ENCODE measurements at places on chromosomes 7 and 10.

DNA sequence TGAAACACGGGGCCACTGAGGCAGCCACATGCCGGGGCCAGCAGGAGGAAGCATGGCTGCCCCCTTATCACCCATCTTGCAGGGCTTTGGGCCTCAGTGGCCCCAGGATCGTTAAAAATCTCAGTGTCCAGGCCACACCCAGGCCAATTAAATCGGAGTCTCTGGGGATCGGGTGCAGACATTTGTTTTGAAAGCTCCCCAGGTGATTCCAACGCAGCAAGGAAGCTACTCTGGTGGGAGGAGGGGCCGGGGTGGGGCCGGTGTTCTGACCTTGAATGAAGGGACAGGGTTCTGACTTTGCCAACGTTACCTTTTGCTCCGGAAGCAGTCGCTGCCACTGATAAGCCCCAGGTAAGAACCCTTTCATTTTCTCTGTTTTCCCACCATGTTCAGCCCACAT, 412.3 kb upstream of the FOXK1 start:
- no peak for DNase-seq

DNA sequence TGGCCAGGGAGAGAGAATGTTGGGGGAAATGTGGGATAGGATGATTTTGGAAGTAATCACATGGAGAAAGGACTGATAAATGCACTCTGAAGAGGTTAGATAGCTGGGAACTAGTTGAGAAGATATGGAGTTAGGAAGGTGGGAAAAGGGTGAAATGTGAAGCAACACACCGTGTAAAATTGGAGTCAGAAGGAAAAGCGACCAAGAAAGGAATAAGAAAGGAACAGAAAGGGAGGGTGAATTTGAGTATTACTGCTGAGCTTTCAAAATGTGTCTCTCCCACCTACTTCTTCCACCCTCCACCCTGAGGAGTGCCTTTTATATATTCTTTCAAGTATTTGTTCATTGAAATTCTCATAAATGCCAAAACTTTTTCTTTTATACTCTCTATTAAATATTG, 171.8 kb downstream of the BMPER start:
- no peak for DNase-seq

- DNase-seq: no peak
Measured at GRCh38 chr7:25375805-25376600, 147.7 kb upstream of the NPVF start.

DNA sequence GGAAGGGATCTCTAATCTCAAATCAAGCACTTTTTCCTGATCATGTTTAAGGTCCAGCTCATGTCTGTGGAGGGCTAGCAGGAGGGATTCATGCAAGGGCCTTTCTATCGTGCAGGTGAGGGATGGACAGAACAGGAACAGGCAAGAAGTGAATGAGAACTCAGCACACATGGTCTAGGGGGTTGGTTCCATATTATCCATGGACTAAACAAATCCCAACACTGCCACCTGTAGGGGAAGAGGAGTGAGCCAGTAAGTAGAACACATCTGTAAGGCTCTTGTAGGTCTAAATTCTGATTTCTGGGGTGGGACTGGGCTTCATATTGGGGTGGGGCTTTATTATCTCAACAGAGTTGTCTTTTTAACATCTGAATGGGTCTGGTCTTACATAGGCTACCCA, 138.0 kb upstream of the TARP start:
- no peak for DNase-seq

DNA sequence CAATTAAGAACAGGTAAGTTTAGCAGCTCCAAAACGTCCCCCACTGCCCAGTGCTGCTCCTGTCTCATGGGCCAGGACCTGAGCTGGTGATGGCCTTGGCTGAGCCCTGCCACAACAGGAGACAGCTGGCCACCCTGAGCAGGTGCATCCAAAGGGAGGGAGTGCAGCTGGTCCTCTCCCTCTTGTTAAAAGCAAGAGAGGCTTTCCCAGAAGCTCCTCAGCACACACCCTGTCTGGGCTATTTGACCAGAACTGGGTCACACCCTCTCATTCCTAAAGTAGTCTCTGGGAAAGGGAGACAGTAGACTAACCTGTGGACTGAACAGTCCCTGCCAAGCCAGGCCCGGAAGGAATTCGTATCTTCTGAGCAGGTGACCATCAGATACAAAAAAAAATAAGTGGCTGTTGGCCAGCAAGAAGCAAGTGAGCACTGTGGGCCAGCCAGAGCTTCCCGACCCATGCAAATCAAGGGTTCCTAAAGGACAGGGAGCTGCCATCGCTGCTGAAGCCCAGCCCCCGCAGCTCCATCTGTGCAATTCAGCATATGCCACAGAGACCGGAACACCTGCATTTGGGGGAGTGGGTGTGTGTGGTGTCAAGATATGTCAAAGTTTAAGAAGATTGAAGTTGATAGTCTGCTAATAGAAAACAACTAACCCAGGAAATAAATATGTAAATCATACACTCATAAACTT, 2.1 kb upstream of the TMEM72 start:
- no peak for DNase-seq

DNA sequence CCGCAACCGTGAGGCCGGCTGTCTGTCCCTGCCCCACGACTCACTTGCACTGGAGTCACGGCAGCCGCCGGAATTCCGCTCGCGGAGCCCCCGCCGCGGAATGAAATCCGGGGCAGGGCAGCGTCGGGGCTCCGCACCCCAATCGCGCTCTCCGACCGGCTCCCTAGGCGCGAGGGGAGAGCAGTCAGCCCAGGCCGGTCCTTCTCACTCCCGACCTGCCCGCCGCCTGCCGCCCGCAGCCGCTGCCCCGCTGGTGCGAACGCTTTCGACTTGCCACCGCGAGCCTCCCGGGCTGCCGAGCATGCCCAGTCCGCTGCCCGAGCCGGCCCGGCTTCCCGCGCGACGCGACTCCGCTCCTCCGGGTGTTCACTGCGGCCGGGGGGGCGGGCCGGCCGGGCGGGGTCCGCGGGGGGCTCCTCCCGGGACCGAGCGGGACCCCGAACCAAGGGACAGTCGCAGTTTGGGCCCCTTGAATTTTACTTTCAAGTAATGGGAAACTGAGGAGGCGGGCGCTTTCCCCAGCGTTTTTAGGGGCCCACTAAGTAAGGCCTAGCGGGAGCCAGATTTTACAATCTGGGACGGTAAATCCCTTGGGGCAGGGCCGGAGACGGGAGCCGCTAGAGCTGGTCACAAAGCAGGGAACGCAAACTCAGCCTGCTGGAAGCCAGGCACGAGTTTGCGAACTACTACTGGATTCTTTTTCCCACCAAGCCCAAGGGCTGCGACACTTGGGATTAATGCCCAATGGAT, at the start of gene SGMS1:
Gene SGMS1 (minus strand): TSS at position 294 of the 750 bp plus-strand sequence. CDS start 279,842 bp downstream, outside the sequence.
- peak; percentile 79 for DNase-seq

- no peak for DNase-seq
Measured at GRCh38 chr7:83574616-83575015, 74.3 kb downstream of the SEMA3E start.

DNA sequence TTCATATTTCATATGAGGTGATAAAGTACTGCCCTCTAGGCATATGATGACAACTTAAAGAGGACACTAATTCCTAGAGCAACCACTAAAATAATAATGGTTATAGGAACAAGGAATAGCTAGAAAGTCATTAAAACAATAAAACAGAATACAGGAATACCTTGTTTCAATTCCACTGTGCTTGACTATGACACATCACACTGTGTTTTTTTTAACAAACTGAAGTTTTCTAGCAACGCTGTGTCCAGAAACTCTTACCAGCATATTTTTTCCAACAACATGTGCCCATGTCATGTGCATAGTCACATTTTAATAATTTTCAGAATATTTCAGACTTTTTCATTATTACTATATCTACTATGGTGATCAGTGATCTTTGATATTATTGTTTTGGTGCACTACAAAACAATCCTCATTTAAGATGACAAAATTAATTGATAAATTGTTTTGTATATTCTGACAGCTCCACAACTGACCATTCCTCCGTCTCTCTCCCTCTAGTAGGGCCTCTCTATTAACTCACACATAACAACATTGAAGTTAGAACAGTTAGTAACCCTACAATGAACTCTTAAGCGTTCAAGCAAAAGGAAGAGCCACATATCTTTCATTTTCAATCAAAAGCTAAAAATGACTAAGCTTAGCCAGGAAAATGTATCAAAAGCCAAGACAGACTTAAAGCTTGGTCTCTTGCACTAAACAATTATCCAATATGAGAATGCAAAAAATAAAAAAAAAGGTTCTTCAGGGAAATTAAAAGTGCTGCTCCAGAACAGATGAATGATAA, 85.8 kb downstream of the SNX13 start:
- DNase-seq: no peak

DNA sequence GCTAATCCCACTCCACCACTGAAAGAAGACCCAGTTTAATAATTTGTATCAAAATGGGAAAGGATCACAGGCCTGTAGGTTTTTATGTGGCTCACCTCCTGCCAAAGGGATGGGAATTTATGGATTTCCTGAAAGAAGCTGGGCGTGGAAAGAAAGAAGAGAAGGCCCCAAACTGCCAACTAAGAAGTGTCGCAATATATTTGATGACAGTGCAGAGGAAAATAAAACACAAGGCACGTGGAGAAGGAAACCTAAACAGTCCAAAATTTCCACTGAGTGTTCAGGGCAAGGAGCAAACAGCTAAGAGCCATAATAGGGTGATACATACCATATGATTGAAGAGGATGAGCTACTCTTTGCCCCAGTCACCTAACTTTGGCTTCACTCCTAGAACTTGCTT, 667.2 kb downstream of the GATA3 start:
- DNase-seq: no peak

- DNase-seq: no peak
Measured at GRCh38 chr7:50662041-50662694, 97.0 kb upstream of the DDC start.

GRCh38 chr7:92635538-92635937, 45.3 kb upstream of the FAM133B start:
- DNase-seq: no peak

GRCh38 chr7:79782256-79782655, 328.8 kb upstream of the MAGI2 start:
- no peak for DNase-seq

GRCh38 chr10:128470321-128470965, 344.2 kb upstream of the MKI67 start:
- no peak for DNase-seq

DNA sequence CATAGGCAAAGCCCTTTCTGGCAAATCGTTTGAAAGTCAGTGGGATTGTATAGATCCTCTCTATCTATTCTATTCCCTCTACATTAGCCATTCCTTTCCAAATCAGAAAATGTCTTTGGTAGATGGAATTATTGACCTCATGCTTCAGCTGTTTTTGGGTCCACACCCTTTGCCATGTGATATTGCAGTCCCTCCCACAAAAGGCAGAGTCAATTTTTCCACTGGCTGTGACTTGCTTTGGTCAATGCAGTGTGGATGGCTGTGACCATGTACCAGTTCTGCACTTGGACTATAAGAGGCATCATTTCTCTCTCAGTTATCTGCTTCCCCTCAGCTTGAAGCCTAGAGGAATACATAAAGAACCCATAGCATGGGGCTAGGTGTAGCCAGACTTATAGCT, 332.9 kb downstream of the PTEN start:
- no peak for DNase-seq

DNA sequence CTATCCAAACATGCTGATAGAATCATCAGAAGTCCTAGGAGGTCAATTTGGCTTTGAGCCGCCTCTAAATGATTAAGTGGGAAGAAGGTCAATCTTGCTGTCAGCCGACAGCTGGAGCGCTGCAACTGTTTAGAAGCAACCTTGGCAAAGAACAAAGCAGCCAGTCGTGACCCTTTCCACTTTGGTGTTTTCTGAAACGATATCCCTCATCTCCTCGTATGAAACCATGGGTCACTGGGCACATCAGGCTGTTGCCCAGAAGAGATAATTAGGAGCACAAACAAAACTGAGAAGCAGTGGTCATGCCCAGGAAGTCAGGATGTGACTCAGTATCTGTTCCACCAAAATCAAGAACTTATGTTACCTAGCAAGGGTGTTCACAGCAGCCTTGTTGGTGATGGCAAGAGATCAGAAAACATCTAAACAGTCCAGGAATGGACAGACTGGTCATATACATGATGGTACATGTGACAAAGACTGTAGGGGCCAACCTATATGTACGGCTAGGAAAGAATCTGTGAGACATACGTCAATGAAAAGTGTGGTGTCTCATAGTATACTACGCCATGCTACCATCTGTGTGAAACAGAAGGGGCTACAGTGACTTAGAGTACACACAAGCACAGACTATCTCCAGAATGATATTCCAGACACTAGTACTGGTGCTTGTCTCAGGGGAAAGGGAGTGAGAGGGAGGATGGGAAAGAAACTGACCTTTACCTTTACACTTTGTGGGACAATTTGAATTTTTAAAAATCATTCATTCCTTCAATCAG, 22.4 kb downstream of the STN1 start:
- DNase-seq: no peak

DNA sequence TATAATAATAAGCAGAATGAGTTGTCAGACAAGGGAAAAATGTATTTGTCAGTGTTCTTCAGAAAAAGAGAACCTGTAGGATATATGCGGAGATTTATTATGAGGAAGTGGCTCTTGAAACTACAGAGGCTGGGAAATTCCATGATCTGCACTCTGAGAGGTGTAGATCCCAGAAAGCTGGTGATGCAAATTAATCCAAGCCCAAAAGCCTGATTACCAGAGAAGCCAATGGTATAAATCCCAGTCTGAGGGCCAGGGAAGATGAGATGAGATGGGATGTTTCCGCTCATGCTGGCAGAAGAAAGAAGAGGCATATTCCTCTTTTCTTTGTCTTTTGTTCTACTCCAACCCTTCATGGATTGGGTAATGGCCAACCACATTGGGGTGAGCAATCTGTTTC, 732.8 kb upstream of the IGFBP3 start:
- DNase-seq: no peak

DNA sequence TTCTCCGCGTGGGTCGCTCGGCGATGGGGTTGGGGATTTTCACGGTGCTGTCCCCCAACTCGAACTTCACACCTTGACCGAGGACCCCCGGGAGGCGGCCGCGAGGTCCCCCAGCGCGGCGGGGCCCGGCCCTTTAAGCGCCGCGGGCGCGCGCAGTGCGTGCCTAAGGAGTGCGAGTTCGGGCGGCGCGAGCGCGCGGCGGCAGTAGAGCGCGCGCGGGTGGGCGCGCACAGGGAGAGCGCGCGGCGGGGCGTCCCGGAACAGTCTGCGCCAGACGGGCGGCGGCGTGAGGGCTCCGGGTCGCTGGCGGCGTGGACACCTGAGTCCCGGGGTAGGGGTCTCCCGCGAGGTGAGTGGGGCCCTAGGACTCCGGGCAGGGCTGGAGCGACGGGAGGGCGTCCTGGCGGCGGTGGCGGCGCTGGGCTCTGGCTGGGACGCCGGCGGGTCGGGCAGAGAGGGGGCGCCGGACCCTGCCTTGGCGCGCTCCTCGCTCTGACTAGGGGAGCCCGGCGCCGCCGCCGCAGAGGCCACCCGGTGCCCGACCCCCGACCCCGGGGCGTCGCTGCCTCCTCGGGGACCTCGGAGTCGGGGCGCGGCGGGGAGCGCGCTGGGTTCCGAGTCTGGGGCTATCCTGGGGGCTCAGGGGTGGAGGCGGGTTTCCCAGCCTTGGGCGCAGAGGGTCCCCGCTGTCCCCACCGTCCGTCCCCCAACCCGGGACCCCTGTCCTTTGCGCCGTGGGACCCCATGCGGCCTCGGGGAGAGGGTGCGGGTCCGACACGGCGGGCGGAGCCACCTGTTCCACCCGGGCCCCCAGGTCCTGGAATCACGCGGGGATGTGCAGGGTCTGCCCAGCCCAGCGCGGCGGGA, at the start of gene PROSER2:
Gene PROSER2 (plus strand): TSS at position 235 of the 867 bp plus-strand sequence. CDS start 28,722 bp downstream, outside the sequence.
- DNase-seq: peak; percentile 51

GRCh38 chr7:34130558-34131295, 225.4 kb downstream of the BMPER start:
- no peak for DNase-seq

GRCh38 chr7:144857463-144857862, 21.6 kb upstream of the TPK1 start:
- DNase-seq: no peak

GRCh38 chr10:124997306-124997705, 55.4 kb downstream of the ZRANB1 start:
- no peak for DNase-seq

- DNase-seq: peak; percentile 39
Measured at GRCh38 chr10:103276896-103277712, at the start of gene INA. TSS of gene INA (plus strand) at chr10:103277138. CDS start at chr10:103277212, 74 bp downstream.

Measured in activated T-cell treated with anti-CD3 and anti-CD28 coated beads for 48 hours (primary cell).